ENCODE measurements at places on chromosomes 3 and 15.

DNA sequence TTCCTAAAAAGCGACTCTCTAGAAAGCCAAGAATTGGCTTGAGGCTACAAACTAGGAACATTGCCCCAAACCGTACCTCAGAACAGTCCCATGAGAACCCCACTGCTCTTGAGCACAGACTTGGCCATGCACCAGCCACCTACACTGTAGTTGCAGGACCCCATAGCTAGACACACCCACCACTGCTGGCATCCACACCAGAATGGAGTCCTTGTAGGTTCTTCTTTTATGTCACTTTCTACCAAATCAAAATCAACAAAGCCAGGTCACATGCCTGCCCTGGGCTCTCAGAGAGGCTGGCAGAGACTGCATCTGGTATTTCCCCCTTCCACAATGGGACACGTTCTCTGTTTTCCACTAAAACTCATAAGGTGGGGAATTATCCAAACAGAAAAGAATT, 290.5 kb downstream of the SHOX2 start:
- no peak for DNase-seq

DNA sequence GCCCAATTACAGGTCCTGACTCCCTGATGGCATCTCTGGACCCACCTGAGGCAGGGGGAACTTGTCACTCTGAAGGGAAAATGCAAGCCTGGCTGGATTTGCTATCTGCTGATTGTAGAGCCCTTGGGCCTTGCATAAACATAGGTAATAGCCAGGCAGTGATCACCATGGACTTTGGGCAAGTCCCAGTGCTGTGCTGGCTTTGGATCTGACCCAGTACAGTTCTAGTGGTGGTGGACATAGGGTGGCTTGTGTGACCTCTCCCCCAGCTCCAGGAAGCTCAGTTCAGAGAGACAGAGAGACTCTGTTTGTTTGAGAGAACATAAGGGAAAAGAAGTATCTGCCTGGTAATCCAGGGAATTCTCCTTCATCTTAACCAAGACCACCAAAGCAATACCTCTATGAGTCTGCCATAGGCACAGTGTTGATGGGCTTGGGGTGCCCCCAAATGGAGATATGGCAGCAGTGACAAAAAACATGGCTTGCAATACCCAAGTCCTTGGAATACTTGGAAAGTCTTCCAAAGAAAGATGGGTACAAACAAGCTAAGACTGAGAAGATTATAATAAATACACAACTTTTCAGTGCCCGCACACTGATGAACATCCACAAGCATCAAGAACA, 348.5 kb downstream of the PYDC2 start:
- no peak for DNase-seq

DNA sequence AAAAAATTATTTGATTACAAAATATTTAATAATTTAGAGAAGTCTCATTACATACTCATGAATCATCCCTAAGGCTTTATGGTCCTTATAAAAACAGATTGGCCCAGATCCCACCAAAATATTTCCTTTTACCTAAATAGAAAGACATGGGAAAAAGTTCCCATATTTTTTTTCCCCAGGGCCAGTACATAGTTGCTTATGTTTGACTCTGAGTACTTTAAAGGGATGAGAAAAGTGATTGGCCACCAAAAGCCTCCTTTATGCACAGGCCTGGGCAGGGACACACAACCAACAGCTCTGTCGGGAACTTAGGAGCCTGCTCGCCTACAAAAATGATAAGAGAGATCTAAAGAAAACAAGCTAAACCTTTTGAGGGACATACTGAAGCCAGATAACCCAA, 22.3 kb downstream of the KCNAB1 start:
- no peak for DNase-seq

DNA sequence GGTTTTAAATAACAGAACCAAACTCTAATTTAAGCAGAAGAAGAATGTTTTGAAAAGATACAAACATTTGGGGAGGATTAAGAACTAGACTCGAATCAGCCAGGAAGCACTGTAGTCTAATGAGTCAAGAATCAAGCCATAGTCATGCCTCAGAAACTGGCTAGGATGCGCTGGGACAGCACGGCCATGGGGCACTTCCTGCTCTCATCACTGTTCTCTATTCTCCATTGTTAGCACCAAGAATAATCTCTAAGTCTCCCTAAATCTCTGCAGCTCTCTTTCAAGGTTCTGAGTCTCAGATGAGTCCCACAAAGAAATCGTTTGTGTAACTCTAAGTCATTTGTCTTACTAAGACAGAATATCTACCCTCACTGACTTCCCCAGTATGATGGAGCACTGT, 399.0 kb upstream of the KCNMB2 start:
- no peak for DNase-seq

GRCh38 chr15:67110361-67110781, 45.0 kb downstream of the SMAD3 start:
- DNase-seq, result no peak

DNA sequence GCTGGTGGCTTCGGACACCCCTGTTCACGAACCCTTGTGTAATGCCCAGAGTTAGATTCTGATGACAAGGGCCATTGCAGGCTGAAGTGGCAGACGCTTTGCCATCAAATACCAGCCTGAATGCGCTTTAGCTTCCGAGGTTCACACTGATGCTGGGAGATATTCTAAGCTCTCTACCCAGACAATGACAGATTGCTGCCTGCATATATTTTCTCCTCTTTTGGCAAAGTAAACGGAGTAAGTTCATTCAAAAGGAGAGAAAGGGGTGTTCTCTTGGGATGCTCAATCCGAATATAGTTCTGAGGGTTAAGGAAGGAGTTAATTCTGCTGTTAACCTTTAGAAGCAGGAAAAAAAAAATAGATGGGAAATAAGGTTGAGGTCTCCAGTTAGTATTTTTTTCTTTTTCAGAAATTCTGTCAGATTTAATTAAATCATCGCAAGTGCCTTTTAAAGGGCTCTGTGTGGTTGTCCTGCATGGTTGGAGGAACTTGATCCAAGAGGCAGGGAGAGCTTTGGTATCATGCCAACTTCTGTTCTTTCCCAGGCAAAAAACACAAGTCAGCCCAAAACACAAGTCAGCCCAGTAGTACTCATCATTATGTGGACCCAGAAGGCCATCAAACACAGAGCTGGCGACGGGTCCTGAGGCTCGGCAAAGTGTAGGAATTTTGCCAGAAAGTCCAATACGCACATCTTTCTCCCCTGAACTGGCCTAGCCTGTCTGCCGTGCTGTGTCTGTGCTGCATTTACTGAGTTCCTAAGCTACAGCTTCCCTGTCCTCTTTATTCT, 70.9 kb upstream of the ST8SIA2 start:
- DNase-seq, result no peak

All from stimulated activated CD8-positive, alpha-beta memory T cell treated with anti-CD3 and anti-CD28 coated beads, Interleukin-7, amount 100 ng/mL, for 1 hour (primary cell).